ENCODE measurements at places on chromosomes 6 and 20.
A peak's percentile ranks its signal among the peaks of the same experiment; 100 is the strongest.

GRCh38 chr6:142313284-142313683 is 11.5 kb downstream of the ADGRG6 start:
- DNase-seq: peak; percentile 59

DNA sequence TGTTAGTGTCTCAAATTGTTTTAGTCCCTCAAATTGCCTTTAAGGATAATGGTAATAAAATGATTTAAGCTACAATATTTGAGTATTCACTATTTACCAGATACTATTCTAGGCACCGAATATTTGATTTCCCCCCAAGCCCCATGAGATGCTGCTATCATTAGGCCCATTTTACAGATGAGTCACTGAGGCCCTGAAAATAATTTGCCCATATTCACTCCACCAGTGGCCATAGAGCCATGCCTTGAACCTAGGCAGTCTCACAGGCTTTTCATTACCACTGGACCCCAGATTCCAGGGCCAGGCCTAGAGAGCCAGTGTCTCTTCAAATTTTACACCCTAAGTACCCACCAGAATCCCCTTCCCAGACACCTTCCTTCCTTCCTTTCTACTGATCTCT is 133.7 kb downstream of the LINC00237 start:
- no peak for DNase-seq

DNA sequence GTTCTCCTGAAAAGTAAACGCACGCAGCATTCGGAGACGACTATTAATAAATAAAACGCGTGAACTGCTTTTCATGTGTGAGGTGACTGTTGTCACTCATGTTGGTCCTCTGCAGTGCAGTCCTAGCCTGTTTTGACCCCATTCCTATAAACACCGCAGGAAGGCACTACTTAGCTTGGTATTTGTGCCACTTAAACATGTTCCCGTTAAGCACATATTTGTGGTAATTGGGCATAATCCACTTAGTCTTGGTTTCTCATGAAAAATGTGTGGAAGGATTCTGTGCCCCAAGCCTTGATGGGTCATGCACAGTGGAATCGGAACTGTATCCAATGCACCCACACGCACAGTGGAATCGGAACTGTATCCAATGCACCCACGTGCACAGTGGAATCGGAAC is 313.9 kb downstream of the THBS2 start:
- DNase-seq: no peak

DNA sequence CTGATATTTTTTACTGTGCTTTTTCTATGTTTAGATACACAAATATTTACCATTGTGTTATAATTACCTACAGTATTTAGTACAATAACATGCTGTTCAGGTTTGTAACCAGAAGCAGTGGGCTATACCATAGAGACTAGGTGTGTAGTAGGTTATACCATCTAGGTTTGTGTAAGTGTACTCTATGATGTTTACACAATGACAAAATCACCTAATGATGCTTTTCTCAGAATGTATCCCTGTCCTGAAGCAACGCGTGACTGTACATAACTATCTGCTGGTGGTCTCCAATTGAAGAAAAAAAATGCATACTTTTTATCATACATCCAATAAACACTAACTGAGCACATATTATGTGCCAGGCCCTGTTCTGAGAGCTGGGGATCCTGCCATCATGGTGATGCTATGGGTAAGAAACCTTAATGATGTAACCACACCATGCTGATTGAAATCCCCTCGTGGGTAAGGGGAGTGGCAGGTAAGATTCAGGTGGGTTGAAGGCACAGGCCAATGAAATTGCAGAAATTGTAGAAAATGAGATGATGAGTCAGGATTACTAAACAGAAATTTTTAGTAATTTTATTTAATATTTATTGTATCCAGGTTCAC is 76.8 kb downstream of the FYN start:
- no peak for DNase-seq

DNA sequence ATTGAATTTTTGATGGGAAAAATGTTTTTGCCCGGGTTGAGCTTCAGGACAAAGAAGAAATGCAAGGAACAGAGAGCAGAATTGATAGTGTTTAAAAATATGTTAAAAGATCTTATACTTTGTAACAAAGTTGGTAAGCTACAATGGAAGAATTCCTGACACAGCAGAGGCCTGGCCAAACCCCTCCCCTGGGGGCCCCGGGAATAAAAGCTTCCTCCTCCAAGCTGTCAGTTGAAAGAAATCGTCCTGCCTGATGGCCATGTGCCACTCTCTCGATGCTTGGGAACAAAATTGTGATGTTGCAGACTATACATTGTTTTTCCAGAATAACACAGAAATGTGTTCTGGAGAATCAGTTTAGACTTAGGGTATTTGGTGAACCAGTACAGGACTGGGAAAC is 14.2 kb upstream of the TOX2 start:
- DNase-seq: no peak

GRCh38 chr6:36938536-36938935 is 16.0 kb upstream of the PI16 start:
- peak; percentile 50 for DNase-seq

DNA sequence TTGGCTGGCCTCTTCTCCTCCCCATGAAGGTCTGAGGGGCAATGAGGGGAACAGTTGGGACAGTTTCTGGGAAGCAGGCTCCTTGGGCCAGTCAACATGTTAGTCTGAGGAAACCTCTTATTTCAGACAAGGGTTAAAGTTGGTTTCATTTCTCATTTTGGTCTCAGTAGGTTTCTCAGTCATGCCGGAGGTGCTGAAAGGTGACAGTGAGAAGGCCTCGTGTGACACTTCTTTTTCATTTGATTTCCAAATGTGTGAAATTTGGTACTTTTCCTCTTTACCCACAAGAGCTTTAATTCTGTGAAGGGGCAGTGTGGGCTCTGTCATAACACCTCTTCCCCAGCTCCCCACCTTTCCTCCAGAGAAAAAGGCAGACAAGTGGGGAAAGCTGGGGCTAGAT is 7.5 kb upstream of the GLP1R start:
- no peak for DNase-seq

- peak; percentile 49 for DNase-seq
These were observed 6.4 kb downstream of the CFB start for GRCh38 chr6:31952140-31952805.

DNA sequence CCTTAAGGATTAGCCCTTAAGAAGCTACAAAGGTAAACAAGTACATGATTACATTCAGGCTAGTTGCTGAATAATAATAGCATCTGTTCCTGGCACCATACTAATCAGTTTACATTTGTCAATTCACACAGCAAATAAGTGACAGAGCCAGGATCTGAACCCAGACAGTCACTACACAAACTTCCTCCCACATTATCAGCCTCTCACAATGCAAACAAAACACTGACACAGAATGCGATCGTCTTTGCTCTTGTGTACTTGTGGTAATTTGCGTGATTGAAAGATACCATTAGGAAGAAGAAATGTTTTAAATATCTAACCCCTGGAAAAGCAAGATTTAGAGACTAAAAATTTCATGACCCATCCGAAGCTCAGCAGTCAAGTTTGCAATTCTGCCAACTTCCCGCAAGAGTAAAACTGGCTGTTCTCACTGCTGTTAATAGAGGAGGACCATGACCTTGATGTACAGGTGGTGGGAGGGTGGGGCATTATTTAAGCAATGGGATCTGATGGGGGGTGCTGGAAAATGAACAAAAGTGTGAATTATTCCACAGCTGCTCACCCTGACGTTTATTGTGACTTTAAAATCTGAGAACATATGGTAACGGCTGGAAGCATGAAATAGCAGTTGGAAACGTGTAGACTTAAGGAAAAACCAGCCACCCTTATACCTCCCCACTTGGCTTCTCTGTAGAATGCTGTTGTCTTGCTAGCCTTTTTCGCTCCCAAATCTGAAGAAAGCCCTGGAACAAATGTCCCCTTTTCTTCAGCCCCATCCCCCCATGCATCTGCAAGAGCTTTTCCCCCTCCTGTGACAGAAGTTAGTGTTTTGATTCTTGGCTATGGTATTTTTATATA is 95.3 kb upstream of the ARMC2 start:
- DNase-seq: no peak

DNA sequence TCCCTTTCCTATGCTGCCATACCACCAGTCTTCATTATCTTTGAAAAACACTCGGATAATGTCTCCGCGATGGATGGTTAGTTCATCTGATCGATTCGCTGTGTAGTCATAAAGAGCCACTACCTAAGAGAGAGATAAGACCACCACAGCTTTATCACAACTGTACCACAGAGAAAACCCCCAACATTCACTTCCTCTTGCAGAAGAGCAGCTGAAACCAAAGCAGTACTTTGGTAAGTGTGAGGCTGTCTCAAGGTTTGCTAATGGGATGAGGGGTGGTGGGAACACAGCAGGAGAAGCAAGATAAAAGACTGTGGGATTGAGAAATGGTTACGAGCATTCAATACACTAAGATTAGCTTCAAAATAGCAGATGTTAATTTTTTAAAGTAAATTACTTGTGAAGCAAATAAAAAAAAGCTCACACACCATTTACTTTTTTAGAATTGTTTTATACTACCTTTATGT is 142.1 kb downstream of the MYB start:
- no peak for DNase-seq

DNA sequence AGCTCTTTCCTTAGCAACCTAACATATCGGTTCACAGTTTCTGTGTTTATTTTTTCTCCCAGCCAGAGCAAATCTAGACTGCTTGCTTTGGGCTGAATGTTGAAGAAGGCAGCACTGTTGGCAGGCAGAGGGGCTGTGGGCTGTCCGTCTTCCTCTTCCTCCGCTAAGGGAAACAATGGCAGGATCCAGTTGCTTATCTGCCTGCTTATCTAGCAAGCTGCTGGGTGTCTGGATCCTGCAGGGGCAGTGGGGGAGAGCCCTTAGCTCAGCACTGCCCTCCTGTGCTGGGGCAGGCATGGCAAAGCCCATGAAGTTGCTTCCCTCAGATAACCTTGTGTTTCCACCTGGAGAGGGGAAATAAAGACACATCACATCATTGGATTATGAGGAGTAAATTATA is 92.7 kb upstream of the CD93 start:
- DNase-seq: no peak

GRCh38 chr6:84280030-84280429 is 52.6 kb upstream of the CEP162 start:
- peak; percentile 75 for DNase-seq

DNA sequence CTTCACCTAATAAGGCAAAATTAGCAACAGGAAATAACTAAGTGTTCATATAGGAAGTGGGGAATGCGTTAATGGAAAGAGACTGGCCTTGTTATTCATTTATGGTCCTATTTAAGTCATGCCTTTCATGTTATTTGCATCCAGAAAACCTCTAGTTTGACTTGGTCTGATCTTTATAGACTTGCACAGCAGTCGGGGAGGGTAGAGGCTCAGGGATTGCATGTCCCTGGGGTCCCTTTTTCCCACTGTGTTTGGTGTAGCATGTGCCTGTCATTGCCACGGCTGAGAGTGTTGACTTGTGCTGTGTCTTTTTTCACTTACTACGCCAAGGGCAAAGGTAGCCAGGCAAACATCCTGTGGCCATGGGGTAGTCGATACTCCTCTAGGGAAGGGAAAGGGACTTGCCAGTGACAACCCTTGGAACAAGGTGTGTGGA is 105.4 kb upstream of the RIN2 start:
- no peak for DNase-seq

- DNase-seq: peak; percentile 47
These were observed 19.3 kb downstream of the FAXC start for GRCh38 chr6:99330159-99330558.

Data from HT1080 (cell line).